ENCODE measurements at places on chromosomes 2 and 18.

DNA sequence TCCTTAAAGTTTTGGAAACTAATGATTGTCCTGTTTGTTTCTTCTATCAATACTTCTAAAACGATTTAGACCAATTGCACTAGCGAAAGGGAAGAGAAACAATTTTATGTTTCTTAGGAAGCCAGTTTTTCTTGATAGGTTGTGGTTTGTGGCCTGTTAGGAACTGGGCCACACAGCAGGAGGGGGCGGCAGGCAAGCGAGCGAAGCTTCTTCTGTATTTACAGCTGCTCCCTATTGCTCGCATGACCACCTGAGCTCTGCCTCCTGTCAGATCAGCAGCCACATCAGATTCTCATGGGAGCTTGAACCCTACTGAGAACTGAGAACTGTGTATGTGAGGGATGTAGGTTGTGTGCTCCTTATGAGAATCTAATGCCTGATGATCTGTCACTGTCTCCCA is 201.5 kb upstream of the PXDN start:
- DNase-seq = no peak

DNA sequence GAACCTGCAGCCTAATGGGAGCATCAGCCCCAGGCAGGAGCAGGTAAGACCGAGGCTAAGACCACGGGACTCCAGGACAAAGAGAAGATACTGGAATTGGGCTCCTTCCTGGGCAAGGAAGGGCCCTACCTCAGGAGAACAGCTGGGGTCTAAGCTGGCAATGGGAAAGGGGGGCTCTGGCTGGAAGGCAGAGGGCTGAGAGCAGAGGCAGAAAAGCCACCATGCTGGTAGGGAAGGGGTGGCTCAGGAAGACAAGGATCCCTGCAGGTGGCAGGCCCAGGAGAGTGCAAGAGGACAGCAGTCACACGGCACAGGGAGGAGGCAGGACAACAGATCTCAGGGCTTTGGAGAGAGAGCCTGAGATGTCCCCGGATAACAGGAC is 203.5 kb downstream of the NDUFA10 start:
- DNase-seq = no peak

GRCh38 chr18:468955-469790 is 31.3 kb downstream of the COLEC12 start:
- DNase-seq = no peak

DNA sequence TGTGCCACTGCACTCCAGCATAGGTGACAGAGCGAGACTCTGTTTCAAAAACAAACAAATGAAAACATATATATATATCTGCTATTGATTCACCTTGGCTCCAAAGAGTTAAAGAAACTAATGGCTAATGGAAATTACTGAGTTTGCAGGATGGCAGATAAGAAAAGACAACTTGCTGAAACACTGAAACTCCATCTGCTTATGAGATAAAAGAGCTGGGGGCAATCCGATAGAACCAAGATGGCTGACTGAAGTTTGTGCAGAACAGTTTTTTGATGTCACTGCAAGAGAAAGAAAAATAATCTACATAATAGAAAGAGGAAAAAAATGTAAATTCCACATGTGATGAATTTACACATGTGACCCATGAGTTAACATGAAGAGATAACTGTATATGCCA is 88.2 kb downstream of the LRATD1 start:
- DNase-seq = no peak

DNA sequence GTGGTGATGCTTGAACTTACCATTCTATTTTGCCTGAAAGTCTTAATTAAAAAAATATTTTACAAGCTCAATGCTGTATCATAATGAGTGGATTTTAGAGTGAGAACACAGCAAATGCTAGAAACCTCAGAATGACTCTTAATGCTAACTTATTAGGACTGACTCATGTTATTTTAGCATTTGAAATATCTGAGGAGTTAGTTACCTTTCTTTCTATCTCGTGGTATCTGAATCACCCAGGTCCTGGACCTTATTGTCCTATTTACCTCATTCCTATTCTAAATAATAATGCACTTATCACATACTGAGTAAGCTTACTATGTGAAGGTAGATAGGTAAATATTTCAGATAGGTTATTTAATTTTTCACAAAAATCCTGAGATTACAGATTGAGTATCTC is 70.7 kb downstream of the SOS1 start:
- no peak for DNase-seq

- no peak for DNase-seq
Measured at GRCh38 chr18:21363348-21363747, 121.3 kb downstream of the GREB1L start.

DNA sequence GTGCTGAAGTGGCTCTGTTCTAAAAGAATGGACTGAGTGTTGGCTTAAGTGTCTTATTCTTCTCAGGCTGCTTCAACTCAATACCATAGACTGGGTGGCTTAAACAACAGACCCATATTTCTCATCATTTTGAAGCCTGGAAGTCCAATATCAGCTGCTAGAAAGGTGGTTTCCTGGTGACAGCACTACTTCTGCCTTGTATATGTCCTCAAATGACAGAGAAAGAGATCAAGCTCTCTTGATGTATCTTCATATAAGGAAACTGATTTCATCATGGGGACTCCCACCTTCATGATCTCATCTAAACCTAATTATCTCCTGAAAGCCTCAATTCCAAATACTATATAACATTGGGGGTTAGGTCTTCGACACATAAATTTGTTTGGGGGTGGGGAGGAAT is 449.7 kb upstream of the DSEL start:
- DNase-seq = no peak

DNA sequence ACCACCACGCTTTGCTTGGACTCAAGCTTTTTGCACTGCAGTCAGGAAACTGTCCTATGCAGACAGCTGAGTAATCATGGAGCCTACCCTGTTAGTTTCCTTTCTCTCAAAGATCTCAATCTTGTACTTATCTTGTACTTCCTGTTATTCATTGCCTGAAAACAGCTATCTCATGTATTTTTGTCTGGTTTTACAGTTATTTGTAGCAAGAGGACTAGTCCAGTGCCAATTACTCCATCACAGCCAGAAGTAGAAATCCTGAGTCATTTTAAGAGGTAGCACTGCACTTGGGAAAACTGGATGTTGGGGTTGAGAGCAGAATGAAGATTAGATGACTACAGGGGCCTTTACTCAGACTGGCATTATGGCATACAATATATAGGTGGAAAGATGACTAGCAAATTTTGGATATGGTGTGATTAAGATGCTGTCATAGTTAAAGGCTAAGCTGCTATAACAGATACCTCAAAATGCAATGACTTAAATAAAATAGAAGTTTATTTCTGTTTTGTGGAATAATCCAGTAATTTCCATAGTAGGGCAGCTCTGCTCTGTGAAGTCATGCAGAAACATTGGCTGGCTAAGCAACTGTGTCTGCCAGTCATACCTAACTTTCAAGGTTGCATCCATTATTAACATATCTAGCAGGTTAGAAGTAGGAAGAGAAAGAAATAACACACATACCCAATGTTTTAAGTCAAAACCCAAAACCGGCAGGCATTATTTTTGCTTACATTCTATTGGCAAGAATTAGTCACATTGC is 21.1 kb upstream of the CHMP3 start:
- no peak for DNase-seq

- DNase-seq = no peak
Measured at GRCh38 chr2:120471166-120471565, 125.2 kb downstream of the INHBB start.

- no peak for DNase-seq
Measured at GRCh38 chr2:25711675-25712354, 38.4 kb upstream of the DTNB start.

GRCh38 chr2:12265646-12266045 is 451.1 kb upstream of the TRIB2 start:
- no peak for DNase-seq

GRCh38 chr2:132627536-132627935 is 42.5 kb downstream of the LYPD1 start:
- no peak for DNase-seq

- no peak for DNase-seq
Measured at GRCh38 chr18:56516789-56517188, 121.6 kb downstream of the TXNL1 start.

DNA sequence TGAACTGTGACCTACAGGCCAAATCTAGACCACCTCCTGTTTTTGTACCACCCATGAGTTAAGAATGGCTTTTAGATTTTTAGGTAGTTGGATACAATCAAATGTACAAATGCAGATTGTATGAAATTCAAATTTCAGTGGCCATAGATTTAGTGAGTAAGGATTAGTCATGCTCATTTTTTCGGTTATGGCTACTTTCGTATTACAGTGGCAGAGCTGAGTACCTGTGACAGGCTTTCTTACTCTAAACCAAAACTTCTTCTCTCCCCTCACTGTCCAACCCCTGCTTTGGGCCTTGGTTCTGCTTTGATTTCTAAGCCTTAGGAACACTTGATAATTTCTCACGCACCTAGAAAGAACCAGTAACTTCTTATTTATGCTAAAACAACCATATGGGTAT is 82.1 kb downstream of the CDC42EP3 start:
- peak; percentile 6 for DNase-seq
